Stimulated activated CD4-positive, alpha-beta T cell treated with anti-CD3 and anti-CD28 coated beads, Interleukin-4, amount 100 ng/mL, for 1 hour (primary cell): ENCODE measurements at places on chromosomes 1 and 21.
A peak's percentile ranks its signal among the peaks of the same experiment; 100 is the strongest.

DNA sequence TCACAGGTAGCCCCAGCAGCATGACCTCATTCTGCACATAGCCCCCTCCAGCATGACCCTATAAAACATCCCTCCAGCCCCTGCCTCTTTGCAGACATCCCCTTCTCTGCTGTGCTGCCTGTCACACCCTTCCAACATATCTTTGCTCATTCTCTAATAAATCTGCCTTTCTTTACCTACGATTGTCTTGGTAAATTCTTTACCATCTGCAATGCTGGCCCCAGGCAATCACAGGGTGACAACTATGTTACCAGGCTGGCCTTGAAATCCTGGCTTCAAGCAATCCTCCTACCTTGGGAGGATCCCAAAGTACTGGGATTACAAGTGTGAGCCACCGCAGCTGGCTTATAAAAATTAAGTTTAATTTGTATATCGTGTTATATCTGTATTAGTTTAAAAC is 134.5 kb downstream of the VAV3 start:
- no peak for DNase-seq

DNA sequence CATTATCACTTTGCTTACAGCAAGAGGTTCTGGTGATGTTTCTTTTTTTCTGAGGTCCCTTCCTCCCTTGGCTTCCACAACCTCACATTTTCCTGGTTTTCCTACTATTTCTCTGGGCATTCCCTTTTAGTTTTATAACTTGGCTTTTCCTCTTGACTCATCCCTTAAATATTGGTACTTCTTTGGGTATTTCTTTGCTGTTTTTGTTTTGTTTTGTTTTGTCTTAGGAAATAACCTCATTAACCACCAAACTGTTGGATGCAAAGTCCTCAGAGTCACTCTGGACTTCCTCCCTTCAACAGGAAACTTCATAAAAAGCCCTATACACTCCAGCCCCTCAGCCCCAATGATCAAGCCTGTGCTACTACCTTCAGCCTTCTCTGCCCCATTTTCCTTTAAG is 211.1 kb downstream of the DUSP10 start:
- no peak for DNase-seq

DNA sequence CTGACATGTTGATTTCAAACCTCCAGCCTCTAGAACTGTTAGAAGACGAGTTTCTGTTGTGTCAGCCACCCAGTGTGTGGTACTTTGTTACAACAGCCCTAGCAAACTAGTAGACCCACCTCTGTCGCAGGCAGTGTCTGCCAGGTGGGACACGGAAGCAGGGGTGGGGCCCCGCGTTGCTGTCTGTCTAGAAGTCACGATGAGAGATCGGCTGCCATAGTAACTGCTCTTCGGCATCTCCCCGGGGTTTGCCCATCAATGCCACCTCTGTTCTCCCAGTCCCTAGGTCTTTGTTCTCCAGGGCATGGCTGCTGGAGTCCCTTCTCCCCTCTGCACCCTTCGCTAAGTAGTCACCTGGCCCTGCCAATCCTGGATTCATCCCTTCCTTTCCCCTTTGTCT is 15.2 kb upstream of the CLSTN1 start:
- DNase-seq: no peak

DNA sequence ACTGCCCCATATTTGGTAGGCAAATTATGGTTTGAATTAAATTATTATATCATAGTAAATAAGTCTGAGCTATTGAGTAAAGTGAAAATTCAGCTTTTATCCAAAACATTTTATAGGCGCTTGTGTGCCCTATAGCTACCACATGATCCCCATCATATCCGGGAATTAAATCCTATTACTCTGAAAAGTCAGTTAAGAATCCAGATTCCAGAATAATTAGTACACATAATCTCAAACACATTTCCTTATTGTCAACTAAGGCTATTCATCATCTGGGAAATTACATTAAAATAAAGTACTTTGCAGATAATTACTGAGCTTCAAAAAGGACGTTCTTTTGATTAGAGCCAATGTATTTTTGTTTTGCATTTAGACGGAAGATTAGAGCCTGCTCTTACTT is 72.3 kb downstream of the CTH start:
- no peak for DNase-seq

GRCh38 chr1:26016953-26017545 is 4.5 kb upstream of the EXTL1 start:
- DNase-seq: no peak

- peak; percentile 9 for DNase-seq
These were observed 172.7 kb downstream of the TGFBR3 start for GRCh38 chr1:91712981-91713841.

- DNase-seq: no peak
These were observed 53.6 kb downstream of the GPATCH2 start for GRCh38 chr1:217577336-217577735.
